ENCODE measurements at places on chromosomes 6 and 20.

DNA sequence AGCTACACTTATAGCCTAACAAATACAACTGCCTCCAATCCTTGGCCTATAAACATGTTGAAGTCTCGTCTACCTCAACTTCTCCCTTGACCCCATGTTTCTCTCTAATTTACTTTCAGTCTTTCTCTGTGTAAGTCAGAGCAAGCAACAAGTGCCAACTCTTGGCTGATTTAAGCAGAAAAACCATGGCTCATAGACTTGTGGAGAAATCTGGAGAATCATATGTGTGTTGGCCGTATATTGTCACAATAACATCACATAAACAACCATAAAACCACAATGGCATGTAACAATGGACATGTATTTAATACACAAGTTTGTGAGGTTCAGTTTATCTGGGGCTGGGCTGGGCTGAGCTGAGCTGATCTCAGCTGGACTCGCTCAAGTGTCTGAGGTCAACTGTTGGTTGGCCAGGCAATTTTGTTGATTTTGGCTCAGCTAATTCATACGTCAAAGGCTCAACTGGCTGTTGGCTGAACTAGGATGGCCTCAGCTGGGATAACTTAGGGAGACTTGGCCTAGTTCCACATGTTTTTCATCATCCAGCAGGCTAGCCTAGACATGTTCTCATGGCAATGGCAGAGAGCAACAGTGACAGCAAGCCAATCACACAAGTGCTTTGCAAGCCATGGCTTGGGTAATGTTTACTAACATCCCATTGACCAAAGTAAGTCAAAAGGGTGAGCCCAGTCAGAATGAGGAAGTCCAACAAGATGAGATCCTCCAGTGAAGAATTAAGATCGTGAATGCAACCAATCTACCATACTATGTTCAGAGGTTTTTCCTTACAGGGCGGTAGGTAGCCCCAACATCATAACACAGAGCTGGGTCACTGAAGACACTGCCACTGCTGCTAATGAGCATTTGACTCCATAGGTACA, 12.9 kb upstream of the TBC1D22B start:
- no peak for DNase-seq

GRCh38 chr20:54067606-54068174, 2.7 kb downstream of the BCAS1 start:
- no peak for DNase-seq

GRCh38 chr6:11650025-11650696, 112.6 kb downstream of the TMEM170B start:
- DNase-seq = no peak

DNA sequence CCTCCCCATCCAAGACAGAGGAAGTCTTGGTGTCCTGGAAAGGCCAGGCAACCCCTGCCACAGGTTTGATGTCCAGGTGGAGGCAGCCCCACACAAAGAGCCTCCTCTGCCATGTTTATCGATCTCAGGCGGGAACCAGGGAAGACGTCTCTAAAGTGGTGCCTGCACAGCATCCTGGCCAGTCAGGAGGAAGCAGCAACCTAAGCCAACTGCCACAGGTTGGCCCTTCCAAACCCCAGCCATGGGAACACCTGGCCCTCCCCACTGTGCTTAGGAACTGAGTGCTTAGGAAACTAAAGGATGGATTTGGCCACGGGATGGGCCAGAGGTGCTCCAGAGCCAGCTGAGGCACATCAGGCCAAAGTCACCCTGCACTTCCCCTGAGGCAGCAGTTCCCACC, 56.9 kb downstream of the CSE1L start:
- DNase-seq = no peak

DNA sequence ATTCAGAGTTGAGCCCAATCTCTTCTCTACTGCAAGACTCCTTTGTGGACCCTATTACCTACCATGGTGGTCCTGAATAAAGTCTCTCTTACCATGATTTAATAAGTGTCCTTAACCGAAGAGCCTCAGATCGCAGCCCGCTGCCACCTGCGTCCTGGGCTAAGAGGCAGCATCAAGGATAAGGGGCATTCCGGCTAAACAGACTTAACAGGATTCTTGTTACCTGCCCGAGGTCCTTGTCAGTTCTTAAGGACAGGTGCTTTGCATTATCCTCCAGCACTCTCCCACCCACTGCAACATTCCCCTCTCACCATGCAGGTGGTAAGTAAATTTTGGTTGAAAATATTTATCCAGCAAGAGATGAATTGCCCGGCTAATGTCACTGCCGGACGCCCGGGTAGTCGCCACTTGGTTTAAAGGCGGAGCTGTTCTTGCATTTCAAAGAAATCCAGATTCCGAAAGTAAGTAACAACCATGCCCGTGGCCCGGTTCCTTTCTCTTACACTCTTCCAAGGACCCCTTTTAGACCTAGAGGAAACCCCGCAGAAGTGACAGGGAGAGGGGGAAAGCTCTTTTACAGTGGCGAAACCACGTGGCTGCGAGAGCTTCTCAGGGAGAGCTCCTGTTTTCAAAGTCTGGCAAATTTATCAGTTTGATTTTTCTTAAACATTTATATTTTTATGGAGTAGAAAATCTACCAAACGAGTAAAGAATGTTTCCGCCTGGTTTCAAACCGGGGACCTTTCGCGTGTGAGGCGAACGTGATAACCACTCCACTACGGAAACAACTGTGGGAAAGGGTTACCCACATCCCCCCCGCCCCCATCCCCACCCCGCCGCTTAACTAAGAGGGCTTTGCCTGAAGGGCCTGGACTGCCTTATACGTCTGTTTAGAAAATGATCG, 41.9 kb upstream of the PRSS16 start:
- DNase-seq = no peak

GRCh38 chr6:54086439-54086838, 24.8 kb upstream of the MLIP start:
- DNase-seq = no peak
